Fibroblast of the conjunctiva (primary cell): ENCODE measurements at places on chromosomes 16 and 17.

- DNase-seq = peak; percentile 26
Measured at GRCh38 chr16:49827805-49828438, 28.0 kb downstream of the ZNF423 start.

- peak; percentile 41 for DNase-seq
Measured at GRCh38 chr17:64385187-64386083, 5.2 kb downstream of the PECAM1 start.

- DNase-seq = no peak
Measured at GRCh38 chr16:58116529-58116928, 12.7 kb downstream of the CFAP20 start.

GRCh38 chr17:9151091-9151490 is 129.8 kb downstream of the NTN1 start:
- DNase-seq = no peak
